ENCODE measurements at places on chromosomes 1 and 21.

DNA sequence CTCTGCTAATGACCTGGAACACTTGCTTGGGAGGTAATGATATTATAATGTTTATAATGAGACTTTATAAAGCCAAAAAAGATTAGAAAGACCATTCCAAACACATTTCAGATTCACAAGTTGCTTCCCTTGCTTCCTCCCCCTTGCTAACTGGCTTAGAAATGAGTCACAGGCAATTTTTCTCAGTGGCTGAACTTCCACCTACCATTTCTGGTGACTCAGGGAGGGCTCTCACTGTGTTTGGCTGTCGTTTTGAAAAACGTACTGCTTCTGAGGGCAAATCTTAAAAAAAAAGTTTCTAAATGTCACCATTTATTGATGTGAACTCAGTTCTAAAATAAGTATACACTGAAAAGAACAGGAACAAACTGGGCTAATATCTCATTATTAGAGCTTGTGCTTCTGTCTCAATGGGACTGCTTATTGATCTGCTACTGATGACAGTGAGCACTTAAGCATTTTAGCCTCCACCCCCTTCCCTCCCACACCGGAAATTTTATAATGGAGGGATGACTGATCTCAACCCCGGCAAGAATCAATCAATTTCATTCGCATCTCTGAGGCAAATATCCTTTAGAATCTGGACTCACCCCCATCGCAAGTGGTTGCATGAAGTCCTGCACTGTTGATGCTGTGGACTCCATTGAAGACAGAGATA lies 278.3 kb downstream of the KCTD3 start:
- no peak for DNase-seq

DNA sequence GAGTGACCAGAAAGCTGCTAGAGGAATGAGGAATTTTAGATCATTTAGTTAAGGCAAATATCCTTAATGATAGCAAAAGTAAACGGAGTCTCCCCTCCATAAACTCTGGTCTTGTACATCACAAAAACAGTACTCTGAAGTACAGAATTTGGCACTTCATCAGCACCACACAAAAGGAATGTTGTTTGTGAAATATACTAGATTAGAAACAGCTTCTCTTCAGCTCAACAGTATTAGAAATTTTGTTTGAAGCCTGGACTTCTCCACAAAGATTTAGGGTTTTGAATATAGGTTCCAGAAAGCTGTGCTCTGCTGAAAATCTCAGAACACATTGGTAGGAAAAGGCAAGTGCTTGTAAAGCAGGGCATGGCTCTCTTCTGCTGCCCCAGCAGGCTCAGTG lies 135.1 kb upstream of the PTGFR start:
- no peak for DNase-seq

GRCh38 chr1:117615474-117615873 lies 9.6 kb downstream of the TENT5C start:
- no peak for DNase-seq

DNA sequence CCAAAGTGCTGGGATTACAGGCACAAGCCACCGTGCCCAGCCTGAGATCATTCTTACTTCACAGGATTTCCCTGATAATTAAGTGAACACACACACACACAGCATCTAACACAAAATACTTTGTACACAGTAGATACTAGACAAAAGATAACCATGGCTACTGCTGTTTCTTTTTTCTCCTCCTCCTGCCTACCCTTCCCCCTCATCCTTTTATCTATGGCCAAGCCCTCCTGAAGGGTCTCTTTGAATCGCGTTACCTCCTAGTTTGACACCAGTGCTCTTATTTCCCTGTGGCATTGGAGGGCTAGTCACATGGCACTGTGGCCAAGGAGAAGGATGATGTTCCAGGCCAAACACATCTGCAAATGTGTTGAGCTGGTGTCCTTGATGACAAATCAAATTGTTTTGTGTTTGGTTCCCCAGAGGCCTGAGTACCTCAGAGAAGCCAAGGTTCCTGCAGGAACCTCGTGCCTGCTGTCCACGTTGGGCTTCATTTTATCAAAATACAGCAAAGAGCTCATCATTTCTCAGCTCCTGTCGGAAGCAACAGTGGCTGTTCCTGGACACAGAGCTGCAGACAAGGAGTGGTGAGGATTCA lies 20.6 kb downstream of the NDUFS5 start:
- no peak for DNase-seq

DNA sequence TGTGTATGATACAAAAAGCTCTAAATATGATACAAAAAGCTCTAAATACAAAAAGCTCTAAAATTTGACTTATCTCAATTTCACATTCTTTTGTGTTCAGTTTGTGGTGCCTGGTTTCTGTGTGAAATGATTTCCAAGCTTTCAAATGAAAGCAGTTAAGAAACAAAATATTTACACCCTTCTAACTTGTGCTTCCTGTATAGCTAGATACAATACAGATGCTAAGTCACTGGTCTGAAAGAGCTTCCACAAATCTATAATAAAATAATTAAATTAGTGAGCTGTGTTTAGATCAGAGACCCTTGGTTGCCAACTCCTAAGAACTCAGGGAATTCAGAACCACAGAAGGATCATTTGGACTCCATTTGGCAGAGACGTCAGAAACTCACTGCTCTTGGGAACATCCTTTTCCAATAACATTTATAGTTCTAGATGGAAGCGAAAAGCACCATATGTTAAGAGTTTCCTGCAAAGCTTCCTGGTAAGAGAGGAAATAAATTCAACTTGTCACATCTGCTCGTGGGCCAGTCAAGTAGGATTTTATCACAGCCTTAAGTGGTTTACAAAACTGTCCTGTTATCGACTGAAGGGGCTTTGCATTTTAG lies 1079.1 kb downstream of the ADGRL2 start:
- DNase-seq, result no peak

DNA sequence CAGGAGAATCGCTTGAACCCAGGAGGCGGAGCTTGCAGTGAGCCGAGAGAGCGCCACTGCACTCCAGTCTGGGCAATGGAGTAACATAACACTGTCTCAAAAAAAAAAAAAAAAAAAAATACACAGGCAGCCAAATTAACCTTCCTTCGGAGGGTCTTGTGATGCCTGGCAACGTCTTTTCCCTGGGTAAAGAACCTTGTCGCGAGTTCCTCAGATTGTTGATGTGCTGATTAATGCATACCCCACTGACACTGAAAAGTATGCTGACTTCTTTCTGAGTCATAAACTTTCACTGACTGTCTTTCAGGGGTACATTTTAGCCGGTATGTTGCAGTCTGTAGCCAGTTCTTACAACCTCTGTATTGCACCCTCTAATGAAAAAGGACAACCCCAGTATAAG lies 95.1 kb upstream of the SOD1 start:
- no peak for DNase-seq

DNA sequence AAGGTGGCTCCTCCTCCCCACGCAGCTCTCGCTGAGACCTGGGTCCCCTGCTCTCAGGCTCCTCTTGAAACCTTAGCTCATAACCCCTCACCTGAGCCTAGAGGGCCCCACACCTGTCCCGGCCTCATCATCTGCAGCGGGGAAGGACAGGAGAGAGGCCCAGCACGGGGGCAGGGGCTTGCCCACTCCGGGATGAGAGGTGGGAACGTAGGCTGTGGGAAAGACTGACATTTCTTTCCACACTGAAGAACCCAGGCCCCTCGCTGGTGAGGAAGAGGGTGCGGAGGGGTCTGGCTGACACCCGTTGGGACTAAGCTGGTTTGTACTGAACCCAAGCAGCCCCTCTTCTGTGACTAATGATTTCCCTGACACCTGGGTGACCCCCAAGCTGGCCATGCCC lies 14.0 kb upstream of the NES start:
- DNase-seq, result no peak

Data from sigmoid colon (tissue), 7 donors.